Amygdala (tissue), 56 donors: ENCODE measurements at places on chromosomes 5 and 9.
A peak's percentile ranks its signal among the peaks of the same experiment; 100 is the strongest.

GRCh38 chr5:168822745-168823281, 243.6 kb upstream of the PANK3 start:
- DNase-seq, result no peak

GRCh38 chr9:130872508-130872907, 24.1 kb downstream of the QRFP start:
- no peak for DNase-seq

GRCh38 chr5:76468635-76469425, 65.7 kb downstream of the IQGAP2 start:
- DNase-seq, result no peak

GRCh38 chr5:96687812-96688453, 25.8 kb downstream of the CAST start:
- DNase-seq, result no peak

GRCh38 chr9:35688558-35689541, 875 bp downstream of the TPM2 start:
- DNase-seq, result no peak

- no peak for DNase-seq
These were observed 593.3 kb downstream of the CDK5RAP2 start for GRCh38 chr9:119986713-119987112.

DNA sequence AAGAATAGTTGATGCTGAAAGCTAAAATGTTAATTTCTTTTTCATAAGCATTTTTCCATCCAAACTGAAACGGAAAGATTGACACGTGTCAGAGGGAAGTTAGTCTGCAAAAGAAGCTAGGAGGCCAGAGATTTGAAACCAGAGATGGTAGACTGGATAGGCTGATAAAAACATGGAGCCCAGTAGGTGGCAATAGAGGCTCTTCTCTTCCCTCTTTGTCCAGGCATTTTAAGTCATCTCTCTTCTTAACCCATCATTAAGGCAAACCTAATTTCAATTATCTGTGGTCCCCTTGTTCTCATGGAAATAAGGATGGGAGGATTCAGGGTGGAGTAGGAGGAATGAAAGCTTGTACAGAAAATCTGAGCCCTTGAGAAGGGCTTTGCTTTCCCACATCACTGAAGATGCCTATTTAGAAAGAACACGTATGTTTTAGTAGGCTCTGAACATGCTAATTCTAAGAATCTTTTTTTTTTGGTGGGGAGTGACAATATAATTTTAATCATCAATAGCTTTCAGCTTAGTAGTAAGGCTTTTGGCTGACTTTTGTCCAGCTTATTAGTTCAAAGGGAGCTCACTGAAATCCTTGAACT, 66.6 kb downstream of the ZNF474 start:
- DNase-seq, result no peak

DNA sequence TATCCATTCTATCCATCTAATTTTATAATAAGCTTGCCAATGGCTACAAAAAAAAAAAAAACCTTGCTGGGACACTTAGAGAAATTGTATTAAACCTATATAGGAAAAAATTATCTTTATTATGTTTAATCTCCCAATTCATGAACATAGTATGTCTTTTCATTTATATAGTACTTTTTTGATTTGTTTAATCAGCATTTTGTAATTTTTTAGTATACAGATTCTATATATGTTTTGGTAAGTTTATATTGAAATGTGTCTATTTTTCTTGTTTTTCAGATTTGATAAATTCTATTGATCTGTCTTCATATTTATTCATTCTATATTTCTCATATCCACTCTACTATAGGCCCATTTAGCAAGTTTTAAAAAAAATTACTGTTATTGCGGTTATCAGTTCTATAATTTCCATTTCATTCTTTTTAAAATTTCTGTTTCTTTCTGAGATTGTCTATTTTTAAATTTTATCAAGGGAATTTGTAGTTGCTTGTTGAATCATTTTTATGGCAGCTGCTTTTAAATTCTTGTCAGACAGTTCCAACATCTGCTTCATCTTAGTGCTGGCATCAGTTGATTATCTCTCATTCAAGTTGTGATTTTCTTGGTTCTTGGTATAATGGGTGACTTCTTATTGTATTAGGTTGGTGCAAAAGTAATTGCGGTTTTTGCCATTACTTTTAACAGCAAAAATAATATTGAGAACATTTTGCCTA, 170.1 kb upstream of the S1PR3 start:
- no peak for DNase-seq

DNA sequence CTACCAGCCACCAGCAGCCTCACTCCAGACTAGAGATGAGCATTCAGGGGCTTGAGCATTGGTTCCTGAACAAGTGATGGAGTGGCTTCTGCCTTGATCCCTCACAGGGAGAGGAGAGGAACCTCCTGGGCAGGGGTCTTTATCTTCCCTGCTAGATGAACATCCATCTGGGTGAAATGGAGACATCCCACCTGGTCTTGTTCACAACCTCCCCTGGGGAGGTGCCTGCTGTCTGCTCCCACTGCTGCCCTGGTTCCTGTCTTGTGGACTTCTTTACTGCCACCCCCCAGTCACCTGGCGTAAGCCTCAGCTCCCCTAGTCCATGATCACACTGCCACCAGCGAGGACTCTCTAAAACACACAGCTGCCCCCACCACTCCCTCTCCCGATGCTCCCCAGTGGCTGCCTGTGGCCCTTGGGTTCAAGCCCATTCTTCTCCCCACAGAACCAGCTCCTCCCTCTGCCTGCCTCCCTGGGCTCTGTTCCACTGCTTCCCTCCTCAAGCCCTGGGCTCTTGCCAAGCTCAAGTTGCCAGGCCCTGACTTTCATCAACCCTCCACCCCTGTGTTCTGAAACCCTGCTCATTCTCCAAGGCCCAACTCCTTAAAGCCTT, 51.5 kb downstream of the COL15A1 start:
- no peak for DNase-seq

DNA sequence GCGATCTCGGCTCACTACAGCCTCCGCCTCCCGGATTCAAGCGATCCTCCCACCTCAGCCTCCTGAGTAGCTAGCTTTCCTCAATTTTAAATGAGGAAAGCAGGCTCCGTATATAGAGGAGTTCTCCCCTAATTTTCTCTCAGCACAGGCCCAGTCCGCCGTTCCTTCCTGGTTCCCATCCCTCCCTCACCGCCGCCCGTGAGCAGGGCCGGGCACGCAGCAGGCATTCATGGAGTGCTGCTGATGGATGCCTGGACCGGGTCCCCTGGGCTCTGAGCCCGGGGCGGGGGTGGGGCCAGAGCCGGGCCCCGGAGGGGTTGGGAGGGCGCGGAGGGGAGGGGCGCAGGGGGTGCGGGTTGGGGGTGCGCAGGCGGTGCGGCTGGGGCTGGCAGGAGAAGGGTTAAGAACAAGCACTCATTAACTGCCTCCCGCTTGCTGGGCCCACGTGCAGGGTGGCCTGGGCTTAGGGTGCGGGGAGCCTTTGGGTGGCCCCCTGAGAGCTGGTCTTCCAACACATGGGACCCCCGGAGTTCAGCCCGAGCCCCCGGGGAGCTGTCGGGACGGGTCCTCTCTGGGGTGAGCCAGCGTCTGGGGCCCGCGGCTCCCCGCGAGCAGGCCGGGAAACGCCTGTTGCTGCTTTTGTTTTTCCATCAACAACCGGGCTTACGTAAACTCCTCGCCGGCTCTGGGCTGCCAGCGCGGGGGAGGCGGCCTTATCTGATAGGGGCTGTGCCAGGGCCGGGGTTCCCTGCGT, 33.7 kb downstream of the LHX2 start:
- no peak for DNase-seq

DNA sequence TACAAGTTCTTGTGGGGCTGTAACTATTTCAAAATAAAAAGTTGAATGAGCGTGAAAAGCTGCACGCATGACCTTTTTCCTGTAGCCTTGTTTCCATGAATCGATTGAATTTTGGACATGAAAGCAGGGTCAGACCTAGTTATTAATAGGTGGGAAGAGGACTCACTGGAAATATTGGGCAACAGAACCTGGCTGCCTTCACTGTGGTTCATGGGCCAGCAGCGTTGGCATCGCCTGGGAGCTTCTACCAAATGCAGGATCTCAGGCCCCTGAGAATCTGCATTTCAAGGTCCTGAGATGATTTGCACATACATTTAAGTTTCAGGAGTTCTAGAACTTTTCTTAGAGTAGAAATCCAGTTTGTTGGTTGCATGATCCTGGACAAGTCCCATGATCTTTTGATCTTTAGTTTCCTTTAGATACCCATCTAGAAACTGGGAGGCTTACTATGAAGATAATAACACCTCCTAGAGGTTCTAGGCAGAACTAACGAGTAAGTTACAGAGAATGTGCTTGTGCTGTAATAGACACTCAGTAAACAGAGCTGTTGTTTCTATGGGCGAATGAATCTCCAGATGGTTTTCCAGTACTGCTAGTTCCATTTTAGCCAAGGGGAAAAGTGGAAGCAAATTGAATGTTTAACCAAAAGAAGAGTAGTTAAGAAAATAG, 12.4 kb downstream of the ANKRD33B start:
- no peak for DNase-seq

DNA sequence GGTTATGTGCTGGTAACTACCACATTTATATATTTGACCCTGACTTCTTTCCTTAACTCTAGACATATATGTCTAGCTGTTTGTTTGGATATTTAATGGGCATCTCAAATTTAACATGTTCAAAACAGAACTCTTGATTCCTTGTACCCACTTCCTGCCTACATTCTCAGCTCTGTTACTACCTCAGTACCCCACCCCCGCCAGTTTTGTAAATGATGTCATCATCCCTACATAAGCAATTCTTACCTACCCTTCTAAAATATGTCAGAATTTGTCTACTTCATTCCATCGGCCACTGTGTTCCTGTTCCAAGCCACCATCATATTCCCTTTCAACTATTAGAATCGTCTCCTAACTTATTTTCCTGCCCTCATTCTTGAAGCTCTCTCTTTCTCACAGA, 4.8 kb downstream of the RAD50 start:
- no peak for DNase-seq

GRCh38 chr9:134764473-134765269, 115.9 kb upstream of the FCN2 start:
- DNase-seq, result no peak

DNA sequence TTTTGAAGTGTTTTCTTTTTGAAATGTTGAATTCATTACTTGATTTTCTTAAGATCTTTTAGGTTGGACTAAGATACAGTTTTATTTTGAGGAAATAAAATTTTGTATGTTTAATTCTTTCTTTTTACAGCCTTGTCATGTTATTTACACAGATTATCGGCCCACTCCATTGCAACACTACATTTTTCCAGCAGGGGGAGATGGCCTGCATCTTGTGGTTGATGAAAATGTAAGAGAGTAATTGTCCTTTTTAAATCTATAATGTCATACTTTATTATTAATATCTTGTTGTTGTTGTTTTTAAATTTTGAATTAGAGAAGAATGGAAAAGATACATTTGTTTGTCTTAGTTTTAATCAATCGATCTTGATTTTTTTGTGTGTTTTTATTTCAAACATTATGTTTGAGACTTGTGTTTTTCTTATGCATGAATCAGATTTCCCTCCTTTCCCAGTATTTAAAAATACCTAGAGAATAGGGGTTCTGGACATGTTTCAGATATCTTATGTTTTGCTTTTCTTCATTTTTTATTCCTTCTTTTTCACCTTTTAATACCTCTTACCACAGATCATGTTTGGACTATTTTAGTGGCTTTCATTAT, 36.7 kb downstream of the MTREX start:
- peak; percentile 6 for DNase-seq

- DNase-seq, result no peak
These were observed 51.7 kb upstream of the SLC27A6 start for GRCh38 chr5:128913551-128913950.

GRCh38 chr5:37810311-37810710, 29.5 kb downstream of the GDNF start:
- DNase-seq, result no peak

DNA sequence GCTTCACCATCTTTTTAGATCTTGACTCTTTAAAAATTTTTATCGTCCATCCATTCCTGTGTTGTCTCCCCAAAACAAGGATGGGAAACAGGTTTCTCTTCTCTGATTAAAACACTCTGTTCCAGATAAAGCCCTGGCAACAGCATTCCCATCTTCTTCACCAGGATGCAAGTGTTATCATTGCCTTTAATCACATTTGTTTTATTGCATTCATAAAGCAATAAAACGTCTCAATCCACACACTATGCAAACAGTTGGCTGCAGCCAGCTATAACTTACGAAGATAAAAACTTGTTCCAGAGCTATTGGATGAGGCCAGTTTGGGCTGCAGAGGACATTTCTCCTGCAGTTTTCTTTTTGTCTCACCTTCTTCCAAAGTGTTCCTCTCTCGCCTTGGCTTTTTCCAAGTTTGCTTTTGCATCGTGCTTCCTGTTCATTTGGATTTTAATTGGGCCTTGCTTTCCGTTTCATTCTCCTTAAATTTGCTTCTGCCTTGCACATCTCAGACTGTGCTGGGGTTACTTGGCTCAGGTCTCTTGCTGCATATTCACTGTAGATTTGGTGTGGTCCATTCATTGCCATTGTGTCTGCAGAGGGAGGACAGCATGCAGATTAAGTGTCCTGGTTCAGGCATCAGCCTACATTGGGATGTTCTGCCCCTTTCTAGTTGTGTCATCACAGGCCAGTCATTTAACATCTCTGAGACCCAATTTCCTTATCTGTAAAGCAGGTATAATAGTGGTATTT, 136.5 kb upstream of the LIFR start:
- DNase-seq, result no peak

DNA sequence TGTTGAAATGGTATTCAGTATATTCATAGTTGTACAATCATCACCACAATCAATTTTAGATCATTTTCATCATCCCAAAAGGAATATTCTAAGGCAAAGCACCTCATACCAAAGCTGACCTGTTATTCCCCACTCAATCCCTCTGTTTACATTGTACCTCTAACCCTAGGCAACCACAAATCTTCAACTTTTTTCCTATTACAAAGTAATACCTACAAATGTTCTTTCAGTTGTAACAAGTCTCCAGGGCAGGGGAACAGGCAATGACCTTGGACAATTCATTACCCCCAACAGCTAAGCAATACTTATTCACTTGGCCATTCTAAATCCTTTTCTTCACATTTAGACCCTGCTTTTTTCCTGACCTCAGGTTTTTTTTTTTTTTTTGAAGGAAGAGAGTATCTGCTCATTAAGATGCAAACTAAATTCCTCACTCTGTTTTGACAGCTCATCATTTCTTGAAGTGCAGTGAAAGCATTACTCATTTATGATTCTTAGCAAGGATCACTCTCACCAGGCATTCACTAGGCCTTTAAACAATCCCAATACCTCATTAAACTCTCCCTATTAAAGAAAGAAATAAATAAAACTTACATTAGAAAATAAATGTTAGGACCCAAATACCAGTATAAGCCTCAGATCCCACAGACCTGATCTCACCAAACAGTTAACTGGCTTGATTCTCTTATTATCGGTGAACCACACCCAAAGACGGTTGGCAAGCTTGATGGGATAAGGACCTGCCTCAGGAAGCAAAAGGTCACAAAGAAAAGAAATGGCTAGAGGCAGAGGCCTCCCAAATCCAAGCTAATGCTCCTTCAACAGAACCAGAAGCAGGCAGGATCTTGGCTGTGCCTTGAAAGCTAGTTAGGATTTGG, 15.3 kb downstream of the MTMR12 start:
- DNase-seq, result no peak

GRCh38 chr9:99299211-99300102, 77.4 kb downstream of the SEC61B start:
- DNase-seq, result no peak

- DNase-seq, result no peak
These were observed 33.5 kb downstream of the NAIF1 start for GRCh38 chr9:128033609-128034008.
